ENCODE measurements at places on chromosomes 6 and 20.

DNA sequence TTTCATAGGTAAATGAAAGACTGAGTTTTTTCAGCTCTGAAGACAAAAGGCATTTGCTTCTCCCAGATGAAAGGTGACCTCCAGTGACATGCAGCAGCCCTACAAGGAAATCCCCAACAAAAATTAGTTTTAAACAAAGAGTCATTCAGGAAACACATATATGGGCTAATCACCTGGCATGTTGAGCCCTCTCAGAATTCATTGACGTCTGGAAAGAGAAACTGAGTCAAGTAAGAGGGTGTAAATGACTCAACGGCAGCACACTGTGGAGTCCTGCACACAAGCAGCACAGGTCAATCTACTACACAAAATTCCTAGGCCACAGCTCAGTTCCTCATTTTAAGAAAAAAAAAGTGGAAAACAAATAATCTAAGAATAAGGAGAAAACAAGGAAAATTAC, 592.3 kb downstream of the EPHA7 start:
- DNase-seq = no peak

GRCh38 chr6:107077710-107078109, 37.6 kb downstream of the BEND3 start:
- DNase-seq = no peak

DNA sequence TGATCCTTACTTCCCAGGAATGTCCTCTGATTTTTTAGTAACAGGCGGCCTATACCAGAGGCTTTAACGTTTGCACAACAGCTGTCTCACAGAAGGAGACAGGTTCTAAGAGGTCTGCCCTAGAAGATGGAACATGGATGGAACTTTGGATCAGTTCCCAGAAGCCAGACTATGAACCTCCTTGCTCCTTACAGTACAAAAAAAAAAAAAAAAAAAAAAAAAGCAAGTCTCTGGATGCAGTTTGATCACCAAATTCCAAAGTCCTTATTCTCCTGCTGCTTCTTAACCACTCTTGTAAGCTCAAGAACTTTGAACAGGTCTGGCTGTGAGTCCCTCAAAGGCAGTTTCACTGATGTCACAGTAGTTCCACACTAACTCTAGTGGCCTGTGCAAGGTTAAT, 2.0 kb upstream of the TRMT11 start:
- DNase-seq = no peak

GRCh38 chr20:21557241-21558020, 43.6 kb upstream of the NKX2-2 start:
- peak; percentile 37 for DNase-seq

DNA sequence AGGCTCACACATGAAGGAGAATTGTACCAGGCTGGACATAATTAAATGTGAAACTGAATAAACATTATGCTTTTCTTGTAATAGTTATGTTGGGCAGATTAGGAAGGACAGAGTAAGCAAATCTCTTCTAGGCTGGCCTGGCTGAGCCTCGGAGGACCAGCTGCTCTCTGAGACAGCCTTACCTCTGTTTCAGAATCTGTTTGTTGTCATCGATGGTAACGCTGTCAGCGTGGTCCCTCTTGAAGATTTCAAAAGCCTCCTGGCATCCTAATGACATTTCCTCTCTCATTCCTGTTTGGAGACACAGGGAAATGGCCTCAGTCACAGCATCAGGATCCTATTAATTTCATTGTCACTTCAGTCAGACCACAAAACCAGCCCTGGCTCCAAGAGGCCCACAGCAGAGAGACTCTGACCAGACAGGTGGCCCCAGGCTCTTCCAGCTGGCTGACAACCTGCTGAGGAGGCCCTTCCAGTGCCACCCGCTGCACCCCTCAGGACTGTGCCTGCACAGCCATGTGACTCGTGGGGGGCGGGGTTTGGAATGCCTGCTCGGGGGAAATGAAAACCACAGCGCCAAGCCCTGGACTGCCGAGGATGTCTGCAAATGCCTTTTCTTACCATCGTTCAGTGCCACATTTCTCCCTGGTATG, 108.5 kb upstream of the KCNK16 start:
- no peak for DNase-seq

DNA sequence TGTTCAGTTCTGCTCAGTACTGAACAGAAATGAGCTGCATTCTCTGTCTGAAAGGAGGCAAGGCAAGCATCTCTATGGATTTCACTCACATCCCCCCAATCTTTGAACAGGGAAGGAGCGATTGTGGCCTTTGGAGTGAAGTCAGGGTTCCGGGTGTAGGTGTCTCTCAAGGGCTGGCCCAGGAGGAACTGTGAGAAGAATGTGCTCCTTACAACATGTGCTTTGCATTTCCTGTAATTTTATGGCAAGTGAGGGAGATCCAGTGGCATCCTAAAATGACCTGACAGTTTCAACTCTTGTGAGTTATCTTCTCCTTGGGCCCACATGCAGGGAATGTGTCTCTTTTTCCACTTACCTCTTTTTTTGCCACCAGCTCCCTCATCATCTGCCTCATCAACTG, 63.0 kb upstream of the RIN2 start:
- DNase-seq = no peak

GRCh38 chr6:167578371-167578901, 248.3 kb upstream of the AFDN start:
- no peak for DNase-seq

DNA sequence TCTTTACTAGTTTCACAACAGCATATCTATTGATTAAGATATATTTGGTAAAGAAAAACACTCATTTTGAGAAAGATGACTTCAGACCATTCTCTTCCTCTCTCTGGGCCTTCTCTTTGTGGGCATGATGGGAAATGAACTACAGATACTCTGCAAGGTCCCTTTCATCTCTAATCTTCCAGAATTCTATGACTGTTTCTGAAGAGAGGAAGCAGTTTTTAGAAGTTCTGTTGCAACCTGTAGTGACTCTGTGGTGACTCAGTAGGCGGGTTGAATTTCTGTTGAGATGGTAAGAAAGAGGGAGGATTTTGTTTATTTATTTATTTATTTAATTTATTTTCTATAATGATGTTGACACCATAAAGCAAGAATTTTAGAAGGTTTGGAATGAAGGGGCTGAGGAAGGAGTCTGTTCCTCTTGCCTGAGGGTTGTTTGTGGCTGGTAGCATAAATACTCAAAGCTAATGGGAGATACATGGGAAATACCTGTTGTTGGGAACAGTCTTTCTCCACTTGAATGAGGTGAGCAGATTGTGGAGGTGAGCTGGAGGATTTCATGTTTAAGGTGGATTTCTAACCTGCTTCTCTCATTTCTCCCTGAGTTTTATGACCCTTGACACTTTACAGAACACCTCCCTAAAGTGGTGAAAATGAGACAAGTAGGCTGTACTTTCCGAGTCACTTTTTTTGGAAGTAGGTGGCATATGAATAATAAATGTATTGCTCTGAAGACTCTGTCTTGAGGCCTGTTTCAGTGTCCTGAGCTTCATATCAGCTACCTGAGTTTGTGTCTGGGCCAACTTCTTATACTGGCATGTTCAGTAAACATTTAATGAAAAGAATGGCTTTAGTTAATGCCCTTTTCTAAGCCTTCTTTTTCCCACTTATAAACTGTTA, 15.0 kb downstream of the ACSS2 start:
- DNase-seq = peak; percentile 41

DNA sequence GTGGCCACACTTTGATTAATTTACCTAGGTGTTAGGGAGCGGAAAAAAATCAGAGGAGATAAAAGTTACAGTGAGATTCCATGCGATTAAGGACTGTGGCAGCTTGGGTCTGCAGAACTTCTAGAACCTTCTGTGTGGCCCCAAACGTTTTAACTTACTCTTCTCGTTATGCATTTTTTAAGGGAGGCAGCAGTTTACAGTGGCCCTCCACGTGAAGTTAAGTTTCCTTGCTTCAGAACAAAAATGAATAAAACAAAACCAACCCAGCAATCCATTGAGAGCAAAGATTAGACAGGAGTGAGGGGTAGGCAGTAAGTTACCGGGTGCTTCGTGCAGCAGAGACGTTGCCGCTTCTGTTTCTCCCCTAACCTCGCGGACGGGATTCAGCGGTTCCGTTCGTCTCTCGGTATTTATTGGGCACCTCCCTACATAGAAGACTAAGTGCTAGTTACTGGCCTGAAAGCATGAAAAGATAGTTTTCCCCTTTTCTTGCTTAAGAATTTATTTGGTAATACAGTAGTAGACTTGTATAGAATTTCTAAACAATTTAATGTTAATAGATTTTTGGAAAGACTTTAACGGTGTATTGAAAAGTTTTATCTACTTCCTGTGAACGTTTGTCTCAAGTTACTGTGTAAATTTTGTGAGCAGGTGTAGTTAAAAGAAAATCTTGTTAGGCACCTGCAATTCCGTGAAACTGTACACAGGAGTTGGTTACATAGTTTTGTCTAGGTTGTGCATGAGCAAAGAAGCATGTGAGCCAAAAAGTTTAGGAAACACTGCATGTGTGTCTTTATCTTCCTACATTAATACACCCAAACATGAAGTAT, 1.1 kb downstream of the BAG2 start:
- DNase-seq = peak; percentile 29

GRCh38 chr20:24619212-24619611, 149.8 kb downstream of the SYNDIG1 start:
- DNase-seq = no peak

DNA sequence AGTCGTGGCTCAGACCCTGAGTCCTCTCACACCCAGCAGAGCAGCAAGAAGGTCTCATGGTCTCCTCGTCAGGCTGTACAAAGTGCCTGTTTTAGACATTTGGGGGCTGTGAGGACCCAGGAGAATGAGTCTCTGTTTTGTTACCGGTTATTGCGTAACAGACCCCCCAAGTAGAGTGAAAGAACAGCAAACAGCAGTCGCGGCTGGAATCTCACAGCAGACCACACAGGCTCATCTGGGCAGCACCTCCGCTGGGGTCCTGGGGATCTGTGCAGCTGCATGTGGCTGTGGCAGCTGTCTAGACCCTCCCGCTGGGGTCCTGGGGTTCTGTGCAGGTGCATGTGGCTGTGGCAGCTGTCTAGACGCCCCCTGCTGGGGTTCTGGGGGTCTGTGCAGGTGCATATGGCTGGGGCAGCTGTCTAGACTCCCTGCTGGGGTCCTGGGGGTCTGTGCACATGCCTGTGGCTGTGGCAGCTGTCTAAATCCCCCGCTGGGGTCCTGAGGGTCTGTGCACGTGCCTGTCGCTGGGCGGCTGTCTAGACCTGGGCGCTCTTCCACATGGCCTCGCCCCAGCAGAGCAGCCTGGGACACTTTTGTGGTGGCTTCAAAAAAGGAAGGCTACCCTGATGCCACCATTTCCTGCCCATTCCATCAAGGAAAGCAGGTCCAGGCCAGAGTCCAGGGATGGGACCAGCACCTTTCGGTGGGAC, 24.7 kb downstream of the ENTPD6 start:
- no peak for DNase-seq

DNA sequence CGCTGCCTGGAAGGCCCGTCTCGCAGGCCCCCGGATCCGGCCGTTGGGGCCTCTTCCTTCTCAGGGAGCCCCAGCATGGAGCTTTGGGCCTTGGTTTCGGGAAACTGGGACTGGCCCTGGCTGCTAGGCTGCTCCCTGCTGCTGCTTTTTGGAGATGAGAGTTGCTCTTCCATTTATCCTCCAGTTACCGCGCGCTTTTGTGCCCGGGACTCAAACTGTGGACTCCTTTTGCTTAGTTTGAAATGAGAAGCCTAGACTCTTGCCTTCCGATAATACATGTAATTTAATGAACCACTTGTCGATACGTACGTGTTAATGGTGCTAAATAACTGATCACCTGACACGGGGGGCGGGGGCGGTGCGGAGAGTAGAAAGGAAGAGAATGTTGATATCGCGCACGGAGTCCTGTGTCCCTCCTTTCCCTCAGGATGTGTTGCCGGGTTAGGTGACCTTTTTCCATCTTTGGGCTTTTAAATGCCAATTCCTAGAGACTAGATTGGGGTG, 968 bp downstream of the PHF3 start:
- peak; percentile 72 for DNase-seq

DNA sequence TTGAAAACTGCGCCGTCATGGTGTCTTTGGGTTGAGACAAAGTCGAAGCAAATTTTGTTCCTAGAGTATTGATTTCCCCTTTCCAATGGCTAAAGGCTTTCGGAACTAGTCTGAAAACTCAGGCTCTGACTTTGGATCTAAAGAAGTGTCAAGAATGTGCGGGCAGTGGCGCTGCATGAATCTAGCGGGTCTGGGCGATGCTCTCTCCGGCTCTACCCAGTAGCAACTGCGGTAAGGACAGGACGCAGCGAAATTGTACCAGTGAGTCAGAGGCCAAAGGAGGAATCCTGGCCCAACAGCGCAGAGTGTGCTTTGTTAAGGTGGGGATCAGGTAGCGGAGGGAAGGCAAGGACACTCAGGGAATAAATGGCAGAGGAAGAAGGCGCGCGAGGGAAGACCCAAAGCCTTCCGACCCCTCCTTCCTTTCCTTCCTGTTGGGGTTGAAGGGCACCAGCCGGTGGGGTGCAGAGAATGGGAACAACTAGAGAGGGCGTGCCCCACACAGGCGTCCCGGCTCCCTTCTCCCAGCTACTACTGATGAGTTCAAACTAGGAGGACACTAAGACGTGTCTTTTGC, 32.1 kb downstream of the HLA-F start:
- DNase-seq = no peak

DNA sequence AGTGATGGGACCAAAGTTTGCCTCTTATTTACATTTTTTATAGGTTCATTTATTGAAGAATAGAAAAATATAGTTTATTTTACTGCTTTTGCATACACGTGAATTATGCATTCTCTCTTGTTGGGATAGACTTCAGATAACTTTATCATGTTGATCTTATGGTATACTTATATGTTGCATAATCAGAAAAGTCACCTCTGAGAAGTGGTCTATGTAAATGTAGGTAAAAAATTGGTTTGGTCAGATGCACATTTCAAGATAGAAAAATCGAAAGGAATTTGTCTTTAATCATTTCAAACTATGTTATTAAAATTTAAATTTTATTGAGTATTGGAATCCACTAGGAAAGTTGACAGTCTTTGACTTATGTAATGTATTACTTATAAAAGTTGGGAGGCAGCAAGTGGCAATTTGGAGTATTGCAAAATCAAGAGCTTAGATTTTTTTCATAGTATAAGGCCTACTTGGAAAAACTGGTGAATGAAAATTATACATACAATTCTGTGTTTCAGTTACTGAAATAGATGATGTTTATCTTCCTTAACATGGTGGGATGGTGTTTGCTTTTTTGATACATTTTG, 2.4 kb downstream of the PHF3 start:
- DNase-seq = no peak

DNA sequence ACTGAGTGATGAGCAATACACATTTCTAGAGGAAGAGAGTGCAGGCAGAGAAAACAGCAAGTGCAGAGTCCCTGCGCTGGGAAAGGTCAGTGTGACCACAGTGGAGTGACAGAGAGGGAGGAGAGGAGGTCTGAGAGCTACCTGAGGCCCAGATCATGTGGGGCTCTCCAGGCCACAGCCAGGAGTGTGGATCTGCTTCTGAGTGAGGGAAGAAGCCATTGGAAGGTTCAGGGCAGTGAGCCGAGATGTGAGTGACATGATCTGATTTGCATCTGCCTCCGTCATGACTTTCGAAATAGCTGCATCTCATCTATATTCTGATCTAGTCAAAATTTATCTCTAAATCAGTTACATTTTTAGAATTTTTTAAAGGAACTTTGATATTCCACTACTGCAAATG, 367.1 kb downstream of the PREX1 start:
- DNase-seq = no peak

- DNase-seq = no peak
Measured at GRCh38 chr20:21399005-21399475, 1.7 kb upstream of the NKX2-4 start.
